ENCODE measurements at places on chromosomes 1 and 21.

DNA sequence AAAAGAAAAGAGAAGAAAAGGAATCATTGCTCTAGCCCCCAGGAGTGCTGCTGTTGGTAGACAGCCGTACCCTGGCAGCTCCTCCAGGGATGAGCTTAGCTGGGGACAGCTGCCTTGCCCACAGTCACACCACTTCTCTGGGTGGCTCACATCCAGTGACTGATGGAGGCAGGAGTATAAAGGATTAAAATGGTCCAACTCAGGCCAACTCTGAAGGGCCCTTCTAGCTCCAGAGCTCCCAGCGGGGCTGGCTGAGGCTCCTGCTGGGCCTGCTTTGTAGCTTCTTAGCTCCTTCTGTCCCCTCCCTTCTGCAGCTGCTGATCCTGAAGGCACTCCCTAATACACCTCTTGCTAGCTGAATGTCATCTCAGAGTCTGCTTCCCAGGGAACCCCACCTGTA, 4.4 kb downstream of the CITED4 start:
- H3K4me3 ChIP-seq, result no peak overlapping the region
- no peak overlapping the region for H3K27ac ChIP-seq
- no peaks in the 10 kb centered on the region for H3K36me3 ChIP-seq
- peaks cover 10% of the 10 kb centered on the region for H3K4me1 ChIP-seq
- peaks cover 15% of the 10 kb centered on the region for H3K27me3 ChIP-seq

GRCh38 chr1:17434016-17434415, 5.5 kb downstream of the RCC2 start:
- no peak overlapping the region for H3K4me3 ChIP-seq
- no peak for DNase-seq
- H3K36me3 ChIP-seq, result peaks cover 57% of the 10 kb centered on the region
- no peak overlapping the region for H3K27ac ChIP-seq
- no peaks in the 10 kb centered on the region for H3K27me3 ChIP-seq
- H3K4me1 ChIP-seq, result peaks cover 62% of the 10 kb centered on the region

DNA sequence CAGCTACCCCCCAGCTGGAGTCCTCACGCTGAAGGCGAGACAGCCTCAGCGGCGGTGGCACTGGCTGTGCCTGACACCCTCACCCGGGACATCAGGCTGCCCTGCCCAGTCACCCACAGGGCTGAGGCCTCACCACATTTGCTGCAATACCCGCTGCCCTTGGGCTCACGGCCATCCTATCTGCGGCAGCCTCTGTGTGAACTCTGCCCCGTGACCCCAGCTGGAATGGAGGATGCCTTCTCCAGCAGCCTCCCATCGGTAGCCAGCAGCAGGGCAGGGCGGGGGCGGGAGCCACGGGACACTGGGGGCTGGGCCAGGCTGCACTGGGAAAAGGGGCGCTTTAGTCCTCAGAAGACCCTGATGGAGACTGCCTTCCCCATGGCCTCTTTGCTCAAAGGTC, 112.4 kb upstream of the ZBTB40 start:
- H3K27ac ChIP-seq, result no peak overlapping the region
- no peak for DNase-seq
- H3K4me1 ChIP-seq, result no peaks in the 10 kb centered on the region
- no peaks in the 10 kb centered on the region for H3K36me3 ChIP-seq
- H3K4me3 ChIP-seq, result no peak overlapping the region

GRCh38 chr1:87478231-87478630, 149.6 kb downstream of the LMO4 start:
- no peaks in the 10 kb centered on the region for H3K4me1 ChIP-seq
- H3K4me3 ChIP-seq, result no peak overlapping the region
- DNase-seq, result no peak
- peaks cover 2% of the 10 kb centered on the region for H3K27me3 ChIP-seq

DNA sequence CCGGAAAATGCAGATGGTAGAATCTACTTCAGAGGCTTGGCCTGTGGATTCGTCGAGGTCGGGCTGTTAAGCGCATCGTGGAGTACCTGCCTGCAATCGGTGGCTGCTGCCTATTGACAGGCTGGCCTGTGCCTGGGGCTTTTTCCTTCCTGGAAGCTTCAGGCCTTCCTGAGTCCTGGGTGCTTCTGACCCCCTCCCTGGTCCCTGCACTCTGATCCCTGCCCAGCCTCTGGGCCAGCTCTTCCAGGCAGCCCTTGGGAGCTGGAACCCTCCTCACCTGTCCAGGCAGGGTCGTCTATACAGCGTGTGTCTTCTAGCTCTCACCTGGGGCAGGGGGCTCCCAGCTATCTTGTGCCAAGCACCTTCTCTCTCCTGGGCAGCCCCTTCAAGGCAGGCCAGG, 40.0 kb upstream of the TNFRSF1B start:
- peaks cover 2% of the 10 kb centered on the region for H3K27me3 ChIP-seq
- DNase-seq, result no peak
- H3K27ac ChIP-seq, result peak overlapping the region; percentile 93
- no peak overlapping the region for H3K4me3 ChIP-seq
- peaks cover 53% of the 10 kb centered on the region for H3K4me1 ChIP-seq
- no peaks in the 10 kb centered on the region for H3K36me3 ChIP-seq

DNA sequence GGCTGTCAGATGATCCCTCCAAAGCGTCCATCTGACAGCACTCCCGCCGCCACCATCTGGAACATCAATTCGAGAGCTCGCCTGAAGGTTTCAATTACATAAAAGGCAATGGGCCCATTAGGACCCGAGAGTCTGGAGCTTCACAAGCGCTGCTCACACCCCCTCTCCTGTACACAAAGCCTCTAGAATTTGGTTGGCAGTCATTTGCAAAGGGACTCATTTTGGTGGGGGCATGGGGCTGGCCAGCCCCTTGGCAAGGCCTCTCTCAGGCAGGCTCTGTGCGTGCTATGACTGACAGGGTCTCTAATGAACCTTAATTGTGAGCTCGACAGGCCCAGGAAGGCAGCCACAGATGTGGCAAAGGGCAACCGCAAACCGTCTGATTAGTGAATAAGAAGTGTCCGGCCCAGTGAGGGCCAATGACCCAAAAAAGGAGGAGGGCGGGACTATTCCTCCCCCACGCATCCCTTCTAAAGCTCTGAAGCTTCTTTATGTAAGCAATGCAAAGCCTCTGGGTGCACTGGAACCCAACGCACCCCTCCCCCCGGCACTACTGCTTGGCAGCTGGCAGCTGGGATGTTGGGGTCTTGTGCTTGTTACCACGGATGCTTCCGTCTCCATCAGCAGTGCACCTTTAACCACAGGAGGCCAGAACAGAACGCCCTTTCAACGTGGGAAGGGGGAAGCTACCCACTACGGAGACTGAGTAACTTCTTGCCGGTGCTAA, 79.4 kb downstream of the CAPZB start:
- H3K27ac ChIP-seq, result peak overlapping the region; percentile 45
- no peaks in the 10 kb centered on the region for H3K27me3 ChIP-seq
- DNase-seq, result no peak
- no peak overlapping the region for H3K4me3 ChIP-seq
- peaks cover 13% of the 10 kb centered on the region for H3K36me3 ChIP-seq

Measured in activated naive CD8-positive, alpha-beta T cell treated with anti-CD3 and anti-CD28 coated beads, Interleukin-2, amount 50 U/mL, for 24 hours (primary cell).